ENCODE measurements at places on chromosomes 6 and 20.

GRCh38 chr20:825710-826421, 7.6 kb upstream of the FAM110A start:
- DNase-seq, result no peak

- DNase-seq, result no peak
Measured at GRCh38 chr6:128479048-128479666, 41.2 kb downstream of the PTPRK start.

DNA sequence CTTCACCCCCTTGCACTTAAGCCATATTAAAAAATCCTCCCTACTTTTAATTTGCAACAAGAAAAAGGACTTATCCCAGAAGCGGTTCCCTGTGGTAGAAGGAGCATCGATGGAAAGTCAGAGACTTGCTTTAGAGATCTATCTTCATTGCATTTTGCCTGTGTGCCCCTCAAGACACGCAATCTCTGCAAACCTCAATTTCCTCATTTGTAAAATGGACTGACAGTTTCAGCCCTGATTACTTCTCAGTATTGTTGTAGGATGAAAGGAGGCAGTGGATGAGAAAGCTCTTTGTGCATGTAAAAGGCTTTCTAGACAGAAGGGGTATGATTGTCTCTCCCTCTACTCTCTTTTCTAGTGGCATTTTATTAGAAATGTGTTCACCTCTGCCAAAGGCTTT, 410.2 kb downstream of the CDC5L start:
- DNase-seq, result no peak

DNA sequence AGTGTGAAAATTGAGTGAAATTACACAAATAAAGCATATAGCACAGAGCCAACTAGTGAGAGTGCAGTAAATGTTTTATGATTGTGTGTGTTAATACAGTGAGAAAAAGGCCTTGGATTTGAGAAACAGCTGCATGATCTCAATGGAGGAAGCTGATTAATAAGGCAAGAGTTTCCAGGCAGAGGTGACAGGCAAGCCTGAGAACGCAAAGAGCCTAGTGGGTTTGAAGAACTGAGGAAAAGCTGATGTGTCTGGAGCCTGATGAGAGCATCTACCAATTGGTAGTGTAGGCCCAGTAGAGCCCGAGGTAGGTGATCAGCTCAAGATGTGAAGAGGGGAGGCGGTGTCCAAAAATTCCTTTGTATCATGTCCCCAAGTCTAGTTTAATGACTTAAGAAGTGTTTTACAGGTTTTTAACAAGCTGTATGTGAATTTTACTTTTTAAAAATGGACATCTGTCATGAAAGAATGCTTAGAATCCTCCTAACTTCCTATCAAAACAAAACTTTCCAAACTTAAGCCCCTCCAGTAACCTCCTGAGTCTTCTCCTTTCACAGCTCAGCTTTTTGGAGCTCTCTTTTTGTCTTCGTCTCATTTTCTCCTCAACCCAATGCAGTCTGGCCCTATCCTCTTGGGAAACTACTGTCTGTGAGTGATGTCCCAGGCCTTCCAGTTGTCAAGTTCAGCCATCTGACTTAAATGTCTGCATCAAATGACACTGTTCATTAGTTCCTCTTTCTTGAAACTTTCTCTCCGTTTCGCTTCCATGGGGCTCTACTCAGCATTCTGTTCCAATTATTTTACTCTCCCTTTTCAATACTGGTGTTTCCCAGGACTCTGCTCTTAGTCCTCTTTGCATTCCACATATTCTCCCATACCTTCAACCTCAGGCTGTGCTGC, 1.2 kb downstream of the CDC40 start:
- no peak for DNase-seq

Data from WTC11 (cell line).